Esophagus muscularis mucosa (tissue), 4 donors: ENCODE measurements at places on chromosomes 7 and 10.

- no peak for DNase-seq
Measured at GRCh38 chr10:101612872-101613271, 24.8 kb downstream of the DPCD start.

GRCh38 chr7:116552602-116553001 is 27.8 kb downstream of the CAV1 start:
- no peak for DNase-seq

DNA sequence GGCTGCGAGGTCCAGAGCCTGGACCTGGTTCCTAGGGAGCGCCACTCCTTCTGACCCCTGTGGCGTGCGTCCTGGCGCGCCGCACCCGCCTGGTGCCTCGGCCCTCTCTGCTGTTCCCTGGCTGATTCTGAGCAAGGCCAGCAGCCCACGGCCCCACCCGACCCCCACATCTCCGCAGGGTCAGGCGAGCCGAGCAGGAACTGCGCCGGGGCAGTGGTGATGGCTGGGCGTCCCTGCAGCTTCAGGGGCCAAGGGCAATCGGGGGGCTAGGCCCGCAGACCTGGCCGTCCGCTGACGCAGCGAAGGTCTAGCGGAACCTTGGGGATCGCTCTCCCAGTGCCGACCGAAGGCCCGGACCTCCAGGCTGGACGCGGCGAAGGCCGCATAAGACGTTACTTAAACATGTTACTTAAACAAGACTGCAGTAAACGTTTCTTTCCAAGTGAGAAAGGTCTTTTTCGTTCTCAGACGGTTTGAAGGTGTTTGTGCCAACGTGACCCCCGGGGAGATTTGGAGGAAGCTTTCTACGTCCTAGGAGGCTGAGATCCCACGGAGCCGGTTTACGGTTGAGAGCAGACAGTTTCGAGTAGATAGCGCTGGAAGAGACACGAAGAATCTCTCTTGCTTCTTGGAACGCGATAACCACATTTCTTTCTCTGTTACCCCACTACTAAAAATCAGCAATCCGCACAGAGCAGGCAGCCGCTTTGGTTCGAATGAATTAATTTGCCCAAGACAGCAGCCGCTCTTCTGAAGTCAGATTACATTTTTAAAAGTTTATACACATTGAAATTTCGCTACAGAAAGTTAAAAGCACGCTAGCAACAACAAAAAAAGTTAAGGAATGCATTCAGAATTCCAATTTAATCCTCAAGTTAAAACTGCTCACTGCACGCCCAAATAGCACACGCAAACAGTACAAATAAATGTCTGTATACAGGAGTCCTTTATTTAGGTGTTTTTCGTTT is 4.9 kb upstream of the NKX2-3 start:
- DNase-seq, result no peak

- no peak for DNase-seq
Measured at GRCh38 chr7:81308643-81309322, 389.9 kb upstream of the SEMA3C start.

GRCh38 chr7:48363174-48363573 is 191.9 kb downstream of the ABCA13 start:
- no peak for DNase-seq

- no peak for DNase-seq
Measured at GRCh38 chr10:30992681-30993080, 39.0 kb downstream of the ZNF438 start.
